ENCODE measurements at places on chromosomes 4 and X. TPM values are rescaled to one million over a fixed set of nuclear protein-coding genes. Genes with fewer than 3 reads are reported as not detected.

The APLN gene
- total RNA-seq, result not detected

The CENPVL3 gene
- total RNA-seq, result not detected

DNA sequence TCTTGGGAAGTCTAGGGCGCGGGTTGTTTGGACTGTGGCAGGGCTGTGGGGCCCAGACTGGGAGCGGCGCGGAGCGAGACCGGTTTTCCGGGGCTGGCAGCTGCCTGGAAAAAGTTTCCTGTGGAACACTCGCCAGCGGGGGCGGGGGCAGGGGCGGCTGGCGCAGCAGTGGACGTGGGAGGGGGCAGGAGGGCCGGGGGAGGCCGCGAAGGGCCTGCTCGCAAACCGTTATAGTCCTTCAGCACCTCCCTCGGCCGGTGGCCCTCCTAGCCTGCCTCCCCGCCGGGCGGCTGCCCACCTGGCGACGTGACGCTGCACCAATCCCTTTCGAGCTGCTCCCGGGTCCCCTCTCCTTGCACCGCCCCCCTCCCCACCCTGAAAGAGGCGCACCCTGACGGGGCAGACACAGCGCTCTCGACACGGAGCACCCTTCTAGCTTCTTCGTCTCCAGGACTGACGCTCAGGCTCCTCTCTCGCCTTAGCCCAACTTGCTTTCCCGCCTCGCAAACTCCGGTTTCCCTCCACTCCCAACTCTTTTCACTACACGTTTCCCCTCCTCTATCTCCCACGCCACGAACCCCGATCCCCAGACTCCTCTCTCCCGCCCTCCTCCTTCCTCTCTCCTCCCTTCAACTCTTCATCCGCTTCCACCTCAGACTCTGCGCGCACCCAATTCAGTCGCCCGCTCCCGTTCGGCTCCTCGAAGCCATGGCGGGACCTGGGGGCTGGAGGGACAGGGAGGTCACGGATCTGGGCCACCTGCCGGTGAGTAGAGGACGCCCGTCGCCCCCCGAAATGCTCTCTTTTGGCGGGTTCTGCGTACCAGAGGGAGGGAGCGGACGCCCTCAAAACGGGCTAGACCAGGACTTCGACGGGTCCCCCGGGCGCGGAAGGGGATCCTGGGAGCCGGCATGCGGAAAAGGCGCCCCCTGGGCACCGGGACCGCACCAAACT, at the start of gene NRK:
Gene NRK (plus strand): TSS at position 402 of the 954 bp plus-strand sequence. CDS start 307 bp downstream, at position 709.
- H3K27ac ChIP-seq, result no peak within 1 kb of the TSS
- no peaks in the 10 kb centered on the region for H3K36me3 ChIP-seq
- no peak within 1 kb of the TSS for H3K4me3 ChIP-seq
- no peak for DNase-seq

GRCh38 chr4:146291313-146291712, 77.0 kb downstream of the REELD1 start:
- H3K27me3 ChIP-seq, result no peaks in the 10 kb centered on the region
- H3K27ac ChIP-seq, result no peak overlapping the region
- DNase-seq, result no peak
- no peaks in the 10 kb centered on the region for H3K4me1 ChIP-seq
- H3K4me3 ChIP-seq, result no peak overlapping the region

- no peak for DNase-seq
- no peak overlapping the region for H3K4me3 ChIP-seq
- H3K27me3 ChIP-seq, result no peaks in the 10 kb centered on the region
- peaks cover 20% of the 10 kb centered on the region for H3K36me3 ChIP-seq
- no peak overlapping the region for H3K27ac ChIP-seq
Observed at GRCh38 chrX:154774622-154775021, 12.0 kb downstream of the DKC1 start.

- no peak overlapping the region for H3K27ac ChIP-seq
- no peaks in the 10 kb centered on the region for H3K36me3 ChIP-seq
- H3K27me3 ChIP-seq, result no peaks in the 10 kb centered on the region
- DNase-seq, result no peak
Observed at GRCh38 chr4:162347842-162348213, 184.0 kb upstream of the FSTL5 start.

DNA sequence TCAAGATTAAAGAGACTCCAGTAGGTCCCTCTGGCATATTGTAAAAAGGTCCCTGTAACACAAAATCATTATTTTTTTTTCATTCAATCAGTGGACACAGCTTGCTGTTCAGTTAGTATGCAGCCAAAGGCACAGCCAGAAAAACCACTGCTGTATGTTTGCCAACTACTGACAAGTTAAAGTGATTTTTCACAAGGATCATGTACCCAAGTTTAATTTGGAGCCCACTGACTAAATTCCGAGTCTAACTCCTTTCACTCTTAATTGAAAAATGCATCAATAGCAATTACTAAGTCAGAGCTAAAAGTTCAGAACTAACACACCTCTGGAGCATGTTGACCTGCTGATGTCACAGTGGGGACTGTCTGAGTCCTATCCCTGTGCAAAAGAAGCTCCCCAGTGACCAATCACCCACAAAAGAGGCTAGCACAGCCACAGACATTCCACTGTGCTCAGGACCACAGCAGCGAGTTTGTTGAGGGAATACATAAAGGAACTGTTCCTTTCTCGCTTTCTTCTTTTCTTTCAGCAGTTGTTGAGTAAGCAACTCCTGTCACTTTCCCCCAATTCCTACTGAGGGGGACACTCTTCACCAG, 60.4 kb downstream of the STX18 start:
- H3K4me3 ChIP-seq, result no peak overlapping the region
- H3K27me3 ChIP-seq, result no peaks in the 10 kb centered on the region
- H3K4me1 ChIP-seq, result peaks cover 14% of the 10 kb centered on the region
- DNase-seq, result no peak

DNA sequence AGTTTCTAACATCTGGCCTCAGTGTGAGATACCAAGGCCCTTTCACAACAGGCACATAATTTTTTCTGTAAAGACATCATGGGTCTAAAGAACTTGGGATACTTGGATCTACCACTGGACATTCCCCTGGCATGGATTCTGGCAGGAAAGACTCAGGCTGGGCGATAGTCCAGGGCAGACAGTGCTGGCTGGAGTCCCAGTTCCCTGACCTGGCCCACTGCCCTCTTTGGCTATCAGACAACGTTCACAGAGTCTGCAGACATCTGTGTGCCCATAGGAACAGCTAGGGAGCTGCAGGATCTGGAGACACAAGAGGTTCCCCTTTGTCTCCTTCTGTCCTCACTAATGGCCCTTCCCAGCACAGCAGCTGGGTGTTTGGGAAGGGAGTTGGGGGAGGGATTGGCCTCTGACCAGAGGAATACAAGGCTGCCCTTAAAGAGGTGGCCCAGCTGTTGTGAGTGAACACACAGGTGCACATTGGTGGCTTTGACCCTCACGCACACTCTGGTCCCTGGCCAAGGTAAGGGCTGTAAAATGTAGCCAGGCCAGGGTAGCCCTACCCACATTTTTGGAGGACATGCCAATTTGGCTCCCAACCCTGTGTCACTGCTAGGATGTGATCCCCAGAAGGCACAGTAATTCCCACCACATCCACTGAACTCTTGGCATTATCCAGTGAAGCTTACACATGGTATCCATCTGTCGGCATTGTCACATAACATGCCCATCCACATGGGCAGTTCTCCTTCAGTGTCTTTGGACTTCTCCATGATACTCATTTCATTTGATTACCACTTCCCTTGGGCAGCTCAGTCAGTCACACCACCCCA, 72.3 kb downstream of the SOX3 start:
- no peaks in the 10 kb centered on the region for H3K36me3 ChIP-seq
- DNase-seq, result no peak
- H3K27me3 ChIP-seq, result no peaks in the 10 kb centered on the region

DNA sequence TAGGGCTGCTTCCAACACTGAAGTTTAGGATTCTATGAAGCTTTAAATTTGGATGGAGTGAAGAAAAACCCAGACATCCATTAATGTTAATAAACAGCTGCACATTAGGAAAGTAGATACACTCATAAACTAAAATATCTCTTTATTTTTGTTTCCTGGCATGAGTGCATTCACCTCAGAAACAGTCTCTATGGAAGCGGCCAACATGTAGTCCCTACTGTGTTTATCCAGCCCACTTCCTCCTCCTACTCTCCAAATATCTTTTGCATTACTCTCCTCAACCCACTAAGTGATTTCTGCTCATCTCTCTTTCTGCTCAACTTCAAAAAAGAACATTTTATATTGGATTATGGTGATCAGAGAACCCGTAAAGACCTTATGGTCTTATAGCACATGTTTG, 180.3 kb upstream of the MXRA5 start:
- H3K36me3 ChIP-seq, result no peaks in the 10 kb centered on the region
- DNase-seq, result no peak
- no peaks in the 10 kb centered on the region for H3K27me3 ChIP-seq
- H3K27ac ChIP-seq, result no peak overlapping the region

DNA sequence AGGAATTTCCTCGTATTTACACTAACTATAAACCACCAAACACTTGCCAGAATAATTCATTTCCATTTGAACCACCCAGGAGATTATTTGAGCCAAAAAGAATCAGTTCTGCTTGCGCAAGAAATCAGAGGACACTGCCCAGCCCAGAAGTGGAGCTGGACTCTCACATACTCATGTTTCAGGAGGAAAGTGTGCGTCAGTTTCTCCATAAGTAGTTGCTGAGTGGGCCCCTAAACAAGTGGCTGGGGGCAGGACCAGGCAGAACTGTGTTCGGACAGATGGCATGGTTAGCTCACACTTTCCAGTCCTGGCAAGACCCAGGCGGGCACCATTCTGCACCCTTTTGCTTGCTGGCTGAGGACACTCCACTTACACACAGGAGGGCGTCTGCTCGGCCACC, 38.8 kb downstream of the BTC start:
- H3K4me3 ChIP-seq, result no peak overlapping the region
- H3K4me1 ChIP-seq, result peaks cover 7% of the 10 kb centered on the region
- H3K36me3 ChIP-seq, result no peaks in the 10 kb centered on the region
- no peak for DNase-seq
- 0 out of 2 replicates have a peak, but pooled peaks cover 3% of the 10 kb centered on the region for H3K27me3 ChIP-seq

DNA sequence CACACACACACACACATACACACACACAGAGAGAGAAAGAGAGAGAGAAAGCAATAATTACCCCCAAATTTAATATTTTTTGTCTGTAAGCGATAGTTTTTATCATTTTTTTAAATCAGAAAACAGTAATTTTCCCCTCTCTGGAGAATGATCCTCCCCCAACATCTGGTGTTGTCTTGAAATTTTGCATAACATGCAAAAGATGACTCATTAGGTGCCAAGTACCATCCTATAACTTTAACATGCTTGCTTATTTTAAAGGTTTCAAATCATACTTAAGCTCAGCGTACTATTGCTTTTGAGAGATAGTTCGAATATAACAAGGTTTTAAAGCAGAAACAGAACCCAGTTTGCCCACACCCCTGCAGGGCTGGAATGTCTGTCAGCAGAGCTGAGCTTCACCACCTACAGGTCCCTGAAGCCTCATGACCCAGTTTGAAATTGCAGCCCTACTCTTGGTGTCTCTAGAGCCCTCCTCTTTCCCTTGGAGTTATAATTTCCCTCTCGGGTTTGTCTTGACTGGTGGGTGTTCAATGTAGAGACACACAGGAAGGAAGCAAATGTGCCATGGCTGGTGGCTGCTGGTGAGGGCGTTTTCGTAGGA, 175.0 kb upstream of the HS3ST1 start:
- DNase-seq, result no peak
- H3K36me3 ChIP-seq, result no peaks in the 10 kb centered on the region
- no peaks in the 10 kb centered on the region for H3K27me3 ChIP-seq
- no peak overlapping the region for H3K27ac ChIP-seq
- no peaks in the 10 kb centered on the region for H3K4me1 ChIP-seq

DNA sequence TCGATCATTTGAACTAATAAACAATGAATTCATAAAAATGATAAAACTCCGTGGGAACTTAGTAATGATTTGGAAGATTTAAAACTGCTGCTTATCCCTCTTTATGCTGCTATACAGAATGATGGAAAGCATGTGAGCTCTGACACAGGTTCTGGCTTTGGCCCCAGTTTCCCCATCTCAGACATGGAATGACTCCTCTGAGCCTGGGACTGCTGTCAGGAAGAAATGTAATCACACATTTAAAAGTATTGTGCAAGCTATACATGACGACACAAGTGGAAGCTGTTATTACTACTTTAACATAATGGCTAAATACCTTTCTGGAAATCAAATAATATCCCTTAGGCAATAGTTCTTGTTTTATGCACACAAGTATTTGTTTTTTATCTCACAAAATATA, 161.7 kb downstream of the DCHS2 start:
- no peak for DNase-seq
- H3K4me1 ChIP-seq, result no peaks in the 10 kb centered on the region
- H3K4me3 ChIP-seq, result no peak overlapping the region
- H3K27ac ChIP-seq, result no peak overlapping the region
- H3K36me3 ChIP-seq, result no peaks in the 10 kb centered on the region
- no peaks in the 10 kb centered on the region for H3K27me3 ChIP-seq
